Pancreas (tissue), 10 donors: ENCODE measurements at places on chromosomes 2 and 18.

GRCh38 chr2:98804736-98805135, 73.8 kb upstream of the MGAT4A start:
- DNase-seq: no peak

- no peak for DNase-seq
Observed at GRCh38 chr2:241029599-241030332, 31.3 kb downstream of the SNED1 start.

DNA sequence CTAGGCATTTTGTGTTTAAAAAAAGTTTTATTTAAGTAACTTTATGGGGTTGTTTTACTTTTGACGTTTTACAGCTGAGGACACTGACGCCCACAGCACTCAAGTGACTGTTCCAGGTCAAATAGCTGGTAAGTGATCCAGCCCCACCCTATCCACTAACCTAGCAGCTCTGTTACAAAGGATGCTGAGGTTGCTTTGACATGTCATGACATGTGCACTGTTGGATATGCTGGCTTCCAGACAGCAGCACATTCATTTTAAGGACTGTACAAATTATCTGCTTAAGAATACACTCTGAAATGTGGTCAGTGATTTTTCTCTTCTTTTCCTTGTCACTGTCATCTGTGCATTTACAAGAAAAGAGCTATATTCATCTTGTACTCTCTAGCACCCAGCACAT, 417.5 kb downstream of the ZEB2 start:
- no peak for DNase-seq

- no peak for DNase-seq
Observed at GRCh38 chr2:11079136-11079824, 76.0 kb upstream of the SLC66A3 start.

- no peak for DNase-seq
Observed at GRCh38 chr2:193377789-193378188, 1183.1 kb upstream of the TMEFF2 start.

DNA sequence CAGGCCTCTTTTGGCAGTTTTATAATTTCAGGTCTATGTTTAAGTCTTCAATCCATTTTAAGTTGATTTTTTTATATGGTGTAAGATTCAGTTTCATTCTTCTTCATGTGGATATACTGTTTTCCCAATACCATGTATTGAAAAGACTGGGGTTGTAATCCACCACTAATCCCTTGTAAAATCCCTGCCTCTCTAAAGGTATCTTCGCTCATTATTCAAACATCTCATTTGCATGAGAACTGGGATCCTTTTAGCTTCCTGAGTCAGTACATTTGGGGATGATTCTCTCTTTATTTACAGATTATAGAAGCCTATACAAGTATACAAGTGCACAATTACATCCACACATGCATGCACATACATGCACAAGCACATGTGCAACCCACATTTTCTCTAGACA, 25.3 kb downstream of the DHRS9 start:
- no peak for DNase-seq

- no peak for DNase-seq
Observed at GRCh38 chr2:72951303-72952095, 34.2 kb downstream of the EMX1 start.
